Activated CD4-positive, alpha-beta T cell treated with anti-CD3 and anti-CD28 coated beads for 1 hour (primary cell): ENCODE measurements at places on chromosomes 5 and 9.
A peak's percentile ranks its signal among the peaks of the same experiment; 100 is the strongest.

- no peak for DNase-seq
These were observed 53.6 kb downstream of the LIX1 start for GRCh38 chr5:97088774-97089148.

DNA sequence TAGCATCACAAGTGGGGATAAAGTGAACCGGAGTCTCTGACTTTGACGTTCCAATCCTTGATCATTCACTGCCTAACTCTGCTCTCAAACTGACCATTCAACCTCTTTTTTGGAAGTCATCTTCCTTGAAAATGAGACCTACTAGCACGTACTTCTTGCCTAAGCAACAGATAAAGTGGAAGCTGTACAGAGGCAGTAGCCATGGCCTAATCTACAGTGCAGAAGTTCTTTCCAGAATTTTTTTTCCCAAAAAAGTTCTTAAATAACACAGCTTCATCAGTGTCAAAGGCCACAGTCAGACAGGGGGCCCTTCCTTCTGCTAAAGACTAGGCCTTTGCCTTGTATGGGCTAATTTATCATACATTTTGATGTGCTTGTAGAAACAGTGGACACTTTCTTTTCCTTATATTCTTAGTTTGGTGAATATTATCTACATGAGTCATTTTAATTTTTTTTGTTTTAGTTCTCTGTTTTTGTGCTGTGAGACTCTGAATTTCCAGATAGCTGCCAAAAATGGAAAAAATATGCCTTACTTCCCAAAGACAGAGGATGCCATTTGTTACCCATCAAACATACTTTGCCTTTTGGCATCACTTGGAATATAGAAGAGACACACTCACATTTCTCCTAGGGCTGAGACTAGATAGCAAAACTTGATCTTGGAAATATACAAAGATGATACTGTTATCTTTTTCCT, 96.3 kb upstream of the VCAN start:
- no peak for DNase-seq

DNA sequence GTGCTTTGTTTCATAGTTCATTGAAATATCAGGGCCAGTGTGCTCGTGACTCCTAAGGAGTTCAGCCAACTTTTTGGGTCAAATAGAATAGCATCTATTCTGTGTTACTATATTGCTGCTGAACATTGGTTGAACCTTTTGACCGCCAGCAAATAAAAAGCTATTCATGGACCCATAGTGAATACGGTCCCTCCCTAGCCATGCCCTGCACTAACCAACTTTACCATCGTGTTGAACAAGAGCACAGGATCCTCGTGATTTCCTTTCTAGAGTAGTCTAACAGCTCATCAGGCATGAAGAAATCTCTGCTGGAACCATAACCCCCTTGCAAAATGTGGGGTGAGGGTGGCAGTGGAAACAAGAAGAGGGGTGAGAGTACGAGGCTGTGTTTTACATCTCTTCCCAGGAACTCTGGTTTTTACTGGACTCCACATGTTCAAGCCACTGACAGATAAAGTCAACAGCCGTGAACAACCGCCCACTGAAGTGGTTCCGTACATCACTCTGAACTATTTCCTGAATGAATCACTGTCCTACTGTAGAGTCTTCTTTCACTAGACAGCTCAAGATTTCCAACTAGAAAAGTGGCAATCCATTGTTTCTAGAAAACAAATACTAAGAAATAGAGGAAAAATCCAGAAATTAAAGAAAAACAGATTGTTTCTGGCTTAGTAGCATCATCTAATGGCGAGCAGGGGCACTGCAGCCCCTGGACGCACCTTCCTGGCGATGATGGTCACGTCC, 70.1 kb upstream of the SPATA31E1 start:
- DNase-seq: no peak

GRCh38 chr9:116632990-116633838, 53.9 kb upstream of the TRIM32 start:
- no peak for DNase-seq

- DNase-seq: no peak
These were observed 743.3 kb upstream of the PTPRD start for GRCh38 chr9:11356067-11356466.

GRCh38 chr5:3126639-3127038, 375.2 kb upstream of the IRX2 start:
- no peak for DNase-seq

- DNase-seq: no peak
These were observed 4.0 kb downstream of the FCHSD1 start for GRCh38 chr5:141647242-141647641.

- no peak for DNase-seq
These were observed 46.1 kb upstream of the EGFLAM start for GRCh38 chr5:38212307-38212706.

DNA sequence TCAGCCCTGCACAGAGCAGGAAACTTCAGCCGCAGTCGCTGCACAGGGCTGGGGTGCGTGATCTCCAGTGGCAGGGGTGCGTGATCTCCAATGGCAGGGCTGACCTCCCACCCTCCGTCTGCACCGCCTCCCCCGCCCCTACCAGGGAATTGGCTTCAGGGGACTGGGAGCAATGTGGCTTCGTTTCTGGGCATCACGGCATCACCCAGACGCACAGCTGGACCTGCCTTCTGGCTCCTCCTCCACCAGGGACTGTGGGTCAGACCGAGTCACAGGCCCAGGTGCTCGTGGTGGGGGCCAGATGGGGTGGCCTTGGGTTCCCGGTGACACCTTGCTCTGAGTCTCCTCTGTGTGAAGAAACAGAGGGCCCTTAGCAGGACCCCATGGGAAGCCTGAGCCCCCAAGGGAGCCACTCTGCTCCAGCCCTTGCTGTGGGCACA, 51.1 kb downstream of the AHRR start:
- DNase-seq: peak; percentile 6

- DNase-seq: no peak
These were observed 839 bp downstream of the GABRG2 start for GRCh38 chr5:162068412-162068811.

DNA sequence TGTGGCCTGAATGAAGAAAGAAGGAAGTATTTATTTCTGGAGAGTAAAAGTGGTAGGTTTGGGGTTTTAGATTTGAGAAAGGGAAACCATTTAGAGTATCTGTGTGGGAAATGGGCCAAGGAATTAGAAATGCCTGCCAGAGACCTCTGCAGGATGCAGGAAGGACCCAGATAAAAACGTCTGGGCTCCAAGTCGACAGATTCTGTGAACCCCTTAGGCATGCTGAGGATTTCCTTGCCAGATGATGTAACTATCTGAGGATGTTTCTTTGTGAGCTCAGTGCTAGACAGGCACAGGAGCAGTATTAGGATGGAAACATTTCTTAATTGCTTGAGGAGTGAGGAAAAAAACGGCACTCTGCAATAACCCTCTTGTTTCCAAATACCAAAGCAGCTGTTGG, 251.8 kb upstream of the DMRT1 start:
- DNase-seq: no peak

- DNase-seq: no peak
These were observed 1.9 kb upstream of the DCAF10 start for GRCh38 chr9:37798677-37799076.

DNA sequence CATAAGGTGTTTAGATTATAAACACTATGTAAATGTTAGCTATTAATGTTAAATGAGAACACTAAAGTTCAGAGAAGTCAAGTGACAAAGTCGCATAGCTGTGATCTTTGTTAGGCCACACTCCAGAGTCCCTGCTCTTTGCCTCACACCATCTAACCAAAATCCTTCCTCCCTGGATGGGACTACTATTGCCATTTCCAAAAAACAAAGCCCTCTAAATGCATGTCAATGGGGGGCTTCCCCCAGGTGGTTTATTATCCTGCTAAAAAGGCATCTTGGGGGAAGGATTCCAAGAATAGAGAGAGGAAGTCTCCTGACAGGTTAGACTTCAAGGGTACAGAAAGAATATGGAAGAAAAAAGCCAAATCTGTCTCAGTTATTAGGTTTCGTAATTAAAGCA, 10.4 kb downstream of the NR6A1 start:
- DNase-seq: no peak

- DNase-seq: no peak
These were observed 8.0 kb downstream of the SYNPO start for GRCh38 chr5:150648294-150649107.

DNA sequence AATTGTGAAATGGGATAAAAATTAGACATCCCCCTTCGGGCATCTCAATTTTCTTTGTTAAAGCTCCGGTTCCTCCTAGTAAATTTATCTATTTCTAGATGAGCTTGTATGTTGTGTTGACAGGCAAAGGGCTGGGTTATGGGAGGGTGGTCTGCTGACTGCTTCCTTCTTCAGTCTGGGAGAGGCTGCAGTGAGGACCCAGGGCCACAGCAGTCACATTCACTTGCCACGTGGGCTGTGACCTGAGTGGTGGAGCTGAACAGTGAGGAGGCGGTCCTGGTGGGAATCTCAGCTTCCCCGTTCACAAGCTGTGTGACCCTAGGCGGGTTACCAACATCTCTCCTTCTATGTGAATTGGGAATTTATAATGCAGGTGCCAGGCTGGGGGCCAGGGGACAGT, 57.5 kb upstream of the RXRA start:
- DNase-seq: no peak

GRCh38 chr9:131943351-131943841, 136.3 kb downstream of the MED27 start:
- no peak for DNase-seq

- DNase-seq: no peak
These were observed 250.2 kb downstream of the PDZD2 start for GRCh38 chr5:31889001-31889561.

GRCh38 chr5:99605904-99606303, 677.1 kb upstream of the CHD1 start:
- no peak for DNase-seq

- DNase-seq: no peak
These were observed 65.3 kb upstream of the PLPP1 start for GRCh38 chr5:55600086-55600485.

GRCh38 chr5:53971131-53971530, 339.2 kb downstream of the ARL15 start:
- DNase-seq: no peak

DNA sequence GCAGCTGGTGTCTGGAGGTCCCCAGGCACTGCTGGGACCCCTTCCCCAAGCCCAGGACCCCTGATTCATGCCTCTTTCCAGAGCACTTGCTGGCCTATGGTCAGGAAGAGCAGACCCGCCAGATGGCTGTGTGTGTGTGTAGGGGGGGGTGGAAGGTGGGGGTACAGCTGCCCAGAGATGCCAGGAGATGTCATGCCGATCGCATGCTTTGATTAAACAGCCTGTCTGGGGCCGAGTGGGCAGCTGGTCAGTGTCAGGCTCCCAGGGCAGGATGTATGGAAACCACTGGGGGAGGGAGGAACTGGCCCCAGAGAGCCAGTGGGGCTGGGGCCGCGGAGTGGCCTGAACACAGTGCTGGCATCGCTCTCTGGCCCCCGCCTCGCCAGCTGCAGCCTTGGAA, 23.7 kb downstream of the RXRA start:
- no peak for DNase-seq

GRCh38 chr5:129616517-129616916, 131.4 kb upstream of the MINAR2 start:
- DNase-seq: no peak

DNA sequence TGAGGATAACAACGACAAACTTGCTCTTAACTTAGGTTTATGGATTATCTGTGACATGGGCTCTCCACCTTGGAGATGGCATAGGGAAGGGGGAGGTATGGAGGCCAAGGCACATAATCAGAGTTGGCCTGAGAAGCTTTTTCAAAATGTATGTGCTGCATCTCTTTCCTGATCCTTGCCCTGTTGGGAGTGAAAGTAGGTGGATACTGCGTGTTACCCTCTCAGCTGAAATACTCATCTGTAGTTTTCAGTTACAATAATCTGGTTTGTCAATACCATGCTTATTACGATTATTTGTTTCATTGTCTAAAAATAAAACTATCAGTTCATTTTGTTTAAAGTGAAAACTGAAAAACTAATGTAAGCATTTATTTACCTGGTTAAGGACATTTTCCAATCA, 86.7 kb downstream of the SLC44A1 start:
- no peak for DNase-seq

DNA sequence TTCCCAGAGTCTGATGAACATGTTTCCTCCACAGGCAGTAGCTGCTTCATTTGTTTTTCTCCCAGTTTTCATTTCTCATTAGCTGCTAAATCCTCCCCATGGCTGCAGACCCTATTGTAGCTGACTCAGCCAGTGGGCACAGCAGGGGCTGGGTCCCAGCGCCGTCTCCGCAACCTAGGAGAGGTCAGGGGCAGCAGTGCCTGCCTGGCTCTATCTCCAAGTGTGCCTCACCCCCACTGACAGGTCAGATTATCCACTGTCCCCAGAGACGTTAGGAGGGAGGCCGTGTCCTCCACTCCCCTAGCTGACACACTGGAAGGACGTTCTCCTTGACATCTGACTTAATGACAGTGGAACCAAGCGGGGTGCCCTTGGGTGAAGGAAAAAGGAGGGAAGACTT, 31.1 kb downstream of the KCNIP1 start:
- DNase-seq: no peak

DNA sequence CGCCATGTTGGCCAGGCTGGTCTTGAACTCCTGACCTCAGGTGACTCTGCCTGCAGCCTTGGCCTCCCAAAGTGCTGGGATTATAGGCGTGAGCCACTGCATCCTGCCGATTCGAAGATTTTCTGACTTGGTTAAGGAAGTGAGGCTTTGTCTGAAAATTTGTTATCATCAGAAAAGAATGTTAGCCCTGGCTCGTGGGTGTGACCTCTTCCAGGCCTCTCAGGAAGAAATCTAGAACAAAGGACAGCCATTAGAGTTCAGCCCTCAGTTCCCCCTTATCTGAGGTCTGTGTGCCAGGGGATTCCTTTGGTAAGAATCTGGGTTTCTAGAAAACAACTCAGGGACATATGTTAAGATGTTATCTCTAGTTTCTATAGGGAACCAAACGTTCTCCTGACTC, 6.2 kb downstream of the OR2S2 start:
- DNase-seq: no peak

GRCh38 chr5:134138416-134139376, 24.2 kb downstream of the TCF7 start:
- DNase-seq: peak; percentile 28

GRCh38 chr5:154366353-154366752, 79.4 kb upstream of the SAP30L start:
- no peak for DNase-seq

GRCh38 chr9:74846766-74847165, 41.0 kb downstream of the TRPM6 start:
- DNase-seq: no peak

DNA sequence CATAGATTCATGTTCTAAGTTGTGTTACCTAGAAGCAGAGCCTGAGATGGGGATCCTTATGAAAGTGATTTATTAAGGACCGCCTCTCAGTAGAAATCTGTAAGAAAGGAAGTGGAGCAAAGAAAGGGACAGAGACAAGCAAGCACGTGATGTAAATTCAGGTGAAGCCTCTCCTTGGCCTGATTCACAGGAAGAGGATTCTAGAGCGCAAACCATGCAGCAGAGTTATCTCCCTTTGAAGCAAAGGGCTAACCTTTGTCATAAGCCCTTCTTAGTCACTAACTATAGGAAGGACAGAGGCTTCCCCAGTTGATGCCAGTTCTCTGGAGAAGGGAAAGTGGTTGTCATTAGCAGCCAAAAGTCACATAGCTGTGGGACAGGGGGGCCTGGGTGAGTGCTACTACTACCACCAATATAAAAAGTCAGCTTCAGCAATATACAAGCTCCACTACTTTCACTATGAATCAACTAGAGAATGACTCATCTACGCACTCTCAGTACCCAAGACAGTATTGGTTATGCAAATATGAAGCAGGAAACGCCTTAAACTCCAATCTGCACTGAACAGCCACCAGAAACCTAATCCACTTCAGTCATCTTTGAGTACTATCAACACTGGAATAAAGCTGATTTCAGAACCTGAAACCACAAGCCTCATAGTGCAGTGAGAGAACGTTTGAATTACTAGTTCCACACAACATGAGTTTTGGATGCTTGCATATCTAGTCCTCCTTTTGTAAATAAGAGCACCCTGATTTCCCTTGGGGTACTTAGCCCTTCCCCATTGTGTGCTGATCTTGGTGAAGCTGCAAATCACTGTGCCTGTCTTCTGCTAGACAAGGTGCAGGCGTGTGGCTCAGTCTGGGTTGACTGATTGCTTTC, 162.7 kb downstream of the ZNF608 start:
- DNase-seq: no peak
